Stimulated activated CD4-positive, alpha-beta T cell treated with anti-CD3 and anti-CD28 coated beads, Interleukin-15, amount 100 ng/mL, for 24 hours (primary cell): ENCODE measurements at places on chromosomes 12 and 14.

DNA sequence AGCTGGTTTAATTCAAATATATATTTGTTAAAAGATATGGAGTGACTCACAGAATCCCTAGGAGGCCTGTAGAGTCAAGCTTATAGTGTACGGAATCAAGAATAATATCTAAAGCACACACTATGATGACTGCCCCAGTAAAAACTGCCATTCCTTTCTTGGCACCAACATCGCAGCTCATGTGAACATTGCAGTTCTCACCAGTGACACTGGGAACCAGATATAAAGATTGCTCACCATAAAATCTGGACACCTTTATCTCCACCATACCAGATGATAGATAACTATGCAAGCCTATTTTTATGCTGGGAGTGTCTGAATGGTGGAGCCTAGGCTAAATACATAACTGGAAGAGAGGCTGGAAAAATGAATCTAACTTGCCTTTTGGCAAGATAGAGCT, 463.9 kb upstream of the TBX3 start:
- no peak for DNase-seq

GRCh38 chr14:33477797-33478196, 473.1 kb downstream of the EGLN3 start:
- no peak for DNase-seq

DNA sequence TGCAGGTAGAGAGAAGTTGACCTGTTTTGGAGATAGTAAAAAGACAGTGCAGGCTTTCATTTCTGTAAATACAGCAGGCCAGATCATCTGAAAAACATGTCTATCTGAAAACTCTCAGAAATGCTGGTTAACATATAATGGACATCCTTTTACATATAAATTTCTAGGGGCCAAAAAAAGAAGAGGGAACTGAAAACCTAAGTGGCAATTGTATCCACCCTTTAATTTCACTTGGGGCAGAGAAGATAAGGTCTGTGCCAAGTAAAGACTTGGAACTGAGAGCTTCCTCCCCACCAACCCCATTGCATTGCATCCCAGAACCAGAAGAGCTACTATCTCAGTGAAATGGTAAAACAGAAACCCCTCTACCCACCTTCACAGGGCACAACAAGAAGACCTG, 141.0 kb downstream of the SRGAP1 start:
- DNase-seq, result no peak

- DNase-seq, result no peak
Observed at GRCh38 chr12:47245623-47246022, 165.9 kb upstream of the AMIGO2 start.

DNA sequence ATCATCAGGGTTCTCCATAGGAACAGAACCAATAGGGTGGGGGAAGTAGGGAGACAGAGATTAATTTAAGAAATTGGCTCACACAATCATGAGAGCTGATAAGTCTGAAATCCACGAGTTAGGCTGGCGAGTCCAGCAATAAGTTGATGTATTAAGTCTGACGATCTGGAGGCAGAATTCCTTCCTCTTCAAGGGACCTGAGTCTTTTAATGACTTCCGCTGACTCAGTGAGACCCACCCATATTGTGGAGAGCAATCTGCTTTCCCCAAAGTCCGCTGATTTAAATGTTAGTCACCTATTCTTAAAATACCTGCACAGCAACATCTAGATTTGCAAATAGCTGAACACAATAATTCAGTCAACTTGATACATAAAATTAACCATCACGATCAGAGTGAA, 97.8 kb downstream of the SPTSSA start:
- DNase-seq, result no peak

GRCh38 chr12:46387670-46388069, 15.1 kb upstream of the SLC38A2 start:
- DNase-seq, result peak; percentile 35

- no peak for DNase-seq
Observed at GRCh38 chr12:98901189-98901588, 256.1 kb downstream of the APAF1 start.

DNA sequence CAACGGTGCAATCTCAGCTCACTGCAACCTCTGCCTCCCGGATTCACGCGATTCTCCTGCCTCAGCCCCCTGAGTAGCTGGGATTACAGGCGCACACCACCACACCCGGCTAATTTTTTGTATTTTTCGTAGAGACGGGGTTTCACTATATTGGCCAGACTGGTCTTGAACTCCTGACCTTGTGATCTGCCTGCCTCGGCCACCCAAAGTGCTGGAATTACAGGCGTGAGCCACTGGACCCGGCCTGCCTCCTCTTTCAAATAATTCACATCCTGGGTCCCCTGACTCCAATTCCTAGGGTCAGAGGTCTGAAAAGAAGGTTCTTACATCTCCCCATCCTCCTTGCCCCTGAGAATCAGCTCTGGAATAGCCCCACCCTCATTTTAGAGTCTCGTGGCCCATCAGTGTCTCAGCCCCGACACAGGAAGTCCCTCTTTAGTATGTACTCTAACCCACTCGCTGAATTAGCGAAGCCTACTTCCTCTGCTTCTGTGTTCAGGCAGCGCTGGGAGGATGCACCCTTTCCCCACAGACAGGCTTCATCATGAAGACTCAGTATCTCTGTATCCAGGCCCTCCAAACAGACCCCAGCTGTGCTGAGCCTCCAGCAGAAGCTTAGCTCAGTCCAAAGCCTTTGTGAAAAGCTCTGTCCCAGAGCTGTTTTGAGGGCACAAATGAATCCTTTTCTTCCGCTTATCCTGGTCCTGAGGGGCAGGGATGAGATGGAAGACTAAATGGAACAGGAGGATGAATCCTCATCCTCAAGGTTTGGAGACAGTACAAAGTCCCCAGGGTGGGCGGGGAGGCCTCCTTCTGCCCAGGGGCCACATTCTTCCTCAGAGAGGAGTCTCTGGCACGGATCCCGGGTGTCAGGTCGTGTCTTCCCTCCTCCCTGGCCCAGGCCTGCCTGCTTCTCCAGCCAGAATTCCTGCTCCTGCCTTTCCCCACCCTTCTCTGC, 3.5 kb downstream of the LPAR5 start:
- DNase-seq, result peak; percentile 52

DNA sequence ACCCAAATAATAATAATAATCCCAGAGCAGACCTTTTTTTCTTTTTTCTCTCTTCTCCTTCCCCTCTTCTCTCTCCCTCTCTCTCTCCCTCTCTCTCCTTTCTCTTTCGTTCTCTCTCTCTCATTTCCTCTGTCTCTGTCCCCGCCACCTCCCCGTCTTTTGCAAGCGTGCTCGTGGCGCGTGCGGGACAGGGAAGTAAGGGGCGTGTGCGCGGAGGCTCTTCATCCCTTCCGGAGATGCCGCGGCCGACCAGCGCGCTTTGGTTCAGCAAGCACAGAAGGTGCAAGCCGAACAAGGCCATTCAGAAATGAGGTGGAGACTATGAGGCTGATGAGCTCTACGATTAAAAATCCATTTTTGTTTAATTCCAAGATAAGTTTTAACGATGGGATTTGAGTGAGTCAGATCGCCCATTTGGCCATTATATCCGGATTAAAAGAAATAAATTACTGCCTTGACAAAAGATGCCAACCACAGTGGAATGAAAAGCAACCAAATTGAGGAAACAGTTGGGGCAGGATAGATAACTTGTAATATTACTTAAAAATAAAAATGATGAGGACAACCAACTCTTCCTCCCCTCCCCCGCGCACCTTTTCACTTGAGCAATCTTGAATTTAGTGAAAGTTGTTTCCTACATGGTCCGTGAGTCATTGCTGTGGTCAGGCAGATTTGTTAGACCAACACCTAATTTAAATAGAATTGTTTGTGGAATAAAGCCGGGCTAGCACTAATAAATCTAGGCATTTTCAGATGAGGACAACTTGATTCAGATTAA, 1.2 kb upstream of the AMIGO2 start:
- peak; percentile 80 for DNase-seq

- DNase-seq, result no peak
Observed at GRCh38 chr12:88325076-88325815, 183.1 kb downstream of the TMTC3 start.
